Natural killer cell treated with Interleukin-12 subunit alpha and Interleukin-12 subunit beta and Interleukin-15 and Interleukin-18, amount 100 ng/mL, for 72 hours (primary cell): ENCODE measurements at places on chromosomes 7 and 10. TPM values are rescaled to one million over a fixed set of nuclear protein-coding genes. Genes with fewer than 3 reads are reported as not detected.
A peak's percentile ranks its signal among the peaks of the same experiment; 100 is the strongest.

- DNase-seq, result no peak
Measured at GRCh38 chr10:101056365-101057151, 5.2 kb upstream of the KAZALD1 start.

TLX1 gene
- not detected for total RNA-seq

AP4M1 gene
- 8.9 TPM for total RNA-seq

DNA sequence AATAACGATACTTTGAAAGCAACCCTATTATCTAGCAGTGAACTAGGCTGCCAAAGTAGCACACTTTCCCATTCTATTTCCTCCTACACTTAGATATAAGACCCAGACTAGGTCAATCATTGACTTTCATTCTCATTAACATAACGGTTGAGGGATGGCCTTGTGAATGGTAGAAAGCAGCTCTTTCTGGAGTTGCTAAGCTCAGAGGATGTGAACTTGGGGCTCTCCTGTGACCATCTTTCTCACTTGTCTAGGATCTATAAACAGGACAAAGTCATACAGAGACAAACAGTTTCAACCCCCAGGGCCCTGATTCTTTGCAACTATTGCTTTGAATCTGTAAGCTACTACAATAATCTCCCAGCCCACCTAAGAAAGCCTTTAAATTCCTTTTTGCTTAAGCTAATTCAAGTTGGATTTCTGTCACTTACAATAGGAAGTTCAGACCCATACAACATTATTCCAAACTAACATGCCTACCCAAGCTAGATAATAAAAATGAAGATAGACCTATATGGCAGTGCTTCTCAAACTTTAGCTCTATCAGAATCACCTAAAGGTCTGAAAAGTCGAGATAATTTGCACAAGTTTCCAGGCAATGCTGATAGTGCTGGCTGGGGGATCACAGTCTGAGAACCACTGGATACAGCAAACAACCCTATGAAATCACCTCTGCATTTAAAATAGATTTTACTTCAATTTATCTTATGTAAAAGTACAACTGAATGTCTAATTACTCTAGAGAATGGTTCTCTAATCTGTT is 16.7 kb downstream of the P4HA1 start:
- no peak for DNase-seq

DNA sequence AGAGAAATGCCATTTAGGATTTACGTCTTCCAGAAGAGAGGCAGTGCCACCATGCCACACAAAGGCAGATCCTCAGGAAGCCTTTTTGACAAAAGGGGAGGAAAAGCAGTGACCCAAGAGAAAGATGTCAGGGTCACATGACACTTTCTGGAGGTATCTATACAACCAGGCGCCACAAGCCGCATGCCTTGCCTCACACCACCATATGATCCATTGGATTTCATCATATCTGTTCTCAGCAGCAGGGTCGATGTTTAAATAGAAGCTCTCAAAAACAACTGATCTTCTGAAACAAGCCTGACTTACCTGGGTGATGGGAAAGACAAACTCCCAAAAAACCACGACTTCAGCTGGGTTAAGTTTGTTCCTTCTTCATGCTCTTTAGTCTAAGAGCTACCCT is 52.5 kb upstream of the UNC5B start:
- no peak for DNase-seq

DNA sequence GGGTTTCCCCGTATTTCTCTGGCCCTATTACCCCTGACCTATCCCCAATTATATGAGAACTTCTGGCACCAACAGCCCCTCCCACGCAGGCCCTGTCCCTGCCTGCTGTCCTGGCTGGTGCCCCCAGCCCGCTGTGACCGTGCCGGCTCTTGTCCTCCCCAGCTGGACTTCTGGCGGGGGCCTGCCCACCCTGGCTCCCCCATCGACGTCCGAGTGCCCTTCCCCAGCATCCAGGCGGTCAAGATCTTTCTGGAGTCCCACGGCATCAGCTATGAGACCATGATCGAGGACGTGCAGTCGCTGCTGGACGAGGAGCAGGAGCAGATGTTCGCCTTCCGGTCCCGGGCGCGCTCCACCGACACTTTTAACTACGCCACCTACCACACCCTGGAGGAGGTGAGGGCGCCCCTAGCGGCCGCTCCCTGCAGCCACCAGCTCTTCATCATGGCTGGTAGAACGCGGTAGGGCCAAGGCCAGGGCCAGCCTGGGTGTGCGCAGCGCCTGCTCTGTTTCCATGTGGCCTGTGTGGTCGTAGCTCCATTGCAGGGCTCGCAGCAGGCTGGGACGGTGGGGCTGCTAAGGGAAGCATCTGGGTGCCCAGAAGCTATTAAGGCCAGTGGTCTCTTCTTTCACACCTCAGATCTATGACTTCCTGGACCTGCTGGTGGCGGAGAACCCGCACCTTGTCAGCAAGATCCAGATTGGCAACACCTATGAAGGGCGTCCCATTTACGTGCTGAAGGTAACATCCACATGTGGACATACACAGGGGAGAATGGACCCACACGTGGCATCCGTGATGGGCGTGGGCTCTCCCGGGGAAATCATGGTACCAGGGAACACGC is 1.4 kb downstream of the CPA1 start:
- DNase-seq, result no peak

DNA sequence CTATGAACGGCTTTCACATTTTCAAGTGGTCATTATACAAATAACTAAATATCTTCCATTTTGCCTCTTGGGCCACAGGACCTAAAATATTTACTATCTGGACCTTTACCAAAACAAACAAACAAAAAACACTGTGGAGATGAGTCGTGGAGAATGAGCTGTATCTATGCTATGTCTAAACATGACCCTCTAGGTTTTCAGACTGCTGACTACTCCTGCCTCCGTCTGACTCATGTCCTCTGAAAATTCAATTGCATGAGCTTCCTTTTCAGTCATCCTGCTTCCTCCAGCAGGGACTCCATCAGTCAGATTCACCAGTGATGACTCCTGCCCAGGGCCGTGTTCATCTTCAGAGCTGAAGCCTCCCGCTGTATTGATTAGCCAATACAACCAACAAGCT is 96.8 kb downstream of the COL28A1 start:
- no peak for DNase-seq

GRCh38 chr7:79420464-79420863 is 33.0 kb downstream of the MAGI2 start:
- no peak for DNase-seq

DNA sequence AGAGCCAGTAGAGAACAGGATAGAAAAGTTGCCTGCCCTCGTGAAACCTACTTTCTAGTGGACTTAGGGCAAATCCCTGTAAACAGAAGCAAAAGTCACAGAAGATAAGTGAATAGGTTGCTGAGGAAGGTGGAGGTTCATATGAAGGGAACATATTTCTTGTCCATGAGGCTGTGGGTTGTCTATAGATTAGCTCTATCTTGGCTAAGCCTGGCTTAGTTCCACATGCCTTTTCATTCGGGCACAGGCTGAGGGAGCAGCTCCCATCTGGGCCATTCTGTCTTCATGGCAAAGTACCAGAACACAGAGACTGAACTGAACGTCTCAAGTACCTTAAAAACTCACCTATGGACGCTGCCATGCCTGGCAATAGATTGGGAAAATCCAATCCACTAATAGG is 45.3 kb downstream of the BZW2 start:
- DNase-seq, result no peak

FKBP9 gene
- total RNA-seq, result 0.74 TPM

DNA sequence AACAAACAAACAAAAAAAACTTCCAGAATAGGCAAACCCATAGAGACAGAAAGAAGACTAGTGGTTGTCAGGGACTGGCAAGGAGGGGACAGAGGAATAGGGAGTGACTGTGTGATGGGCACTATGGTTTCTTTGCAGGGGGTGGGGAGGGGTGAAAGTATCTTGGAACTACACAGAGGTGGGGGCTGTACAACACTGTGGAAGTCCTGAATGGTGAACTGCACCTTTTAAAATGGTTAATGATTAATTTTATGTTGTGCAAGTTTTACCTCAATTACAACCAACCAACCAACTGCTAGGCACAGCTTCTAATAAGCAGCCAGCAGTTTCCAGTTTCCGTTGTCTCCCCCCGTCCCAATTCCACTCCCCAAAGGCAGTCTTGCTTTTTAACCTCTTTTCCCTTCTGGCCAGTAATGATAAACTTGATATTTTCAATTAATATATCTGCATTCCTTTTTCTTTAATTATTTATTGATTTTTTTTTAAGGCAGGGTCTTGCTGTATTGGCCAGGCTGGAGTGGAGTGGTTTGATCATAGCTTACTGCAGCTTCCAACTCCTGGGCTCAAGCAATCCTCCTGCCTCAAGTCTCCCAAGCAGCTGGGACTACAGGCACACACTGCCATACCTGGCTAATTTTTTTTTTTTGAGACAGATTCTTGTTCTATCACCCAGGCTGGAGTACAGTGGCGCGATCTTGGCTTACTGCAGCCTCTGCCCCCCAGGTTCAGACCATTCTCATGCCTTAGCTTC is 46.8 kb downstream of the HIP1 start:
- no peak for DNase-seq

DNA sequence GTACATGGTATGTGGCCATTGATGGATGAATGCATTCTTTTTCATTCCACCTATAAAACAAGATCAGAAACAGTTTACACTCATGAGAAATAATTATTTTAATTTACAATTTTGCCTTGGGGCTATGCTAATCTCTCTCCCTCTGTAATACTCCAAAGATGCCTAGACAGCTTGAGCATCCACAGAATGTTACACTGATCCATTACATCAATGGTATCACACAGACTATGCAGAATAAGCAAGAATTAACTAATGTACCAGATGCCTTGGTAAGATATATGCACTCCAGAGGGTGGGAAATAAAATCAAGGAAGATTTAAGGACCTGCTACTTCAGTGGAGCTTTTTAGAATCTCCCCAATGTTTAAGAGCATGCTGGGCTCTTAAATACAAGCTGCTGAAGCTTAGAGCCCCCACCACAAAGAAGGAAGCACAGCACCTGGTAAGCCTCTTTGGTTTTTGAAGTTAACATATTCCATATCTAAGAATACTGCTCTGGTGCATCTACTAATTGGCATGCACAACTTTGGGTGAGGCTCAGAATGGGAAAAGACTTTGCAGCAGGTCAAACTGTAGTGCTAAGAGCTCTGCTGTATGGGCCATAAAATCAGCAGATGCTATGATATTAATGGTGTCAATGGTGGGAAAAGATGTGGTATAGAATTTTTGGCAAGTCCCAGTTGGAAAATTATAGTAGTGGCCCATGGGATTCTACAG is 219.6 kb downstream of the SLC25A13 start:
- no peak for DNase-seq

DNA sequence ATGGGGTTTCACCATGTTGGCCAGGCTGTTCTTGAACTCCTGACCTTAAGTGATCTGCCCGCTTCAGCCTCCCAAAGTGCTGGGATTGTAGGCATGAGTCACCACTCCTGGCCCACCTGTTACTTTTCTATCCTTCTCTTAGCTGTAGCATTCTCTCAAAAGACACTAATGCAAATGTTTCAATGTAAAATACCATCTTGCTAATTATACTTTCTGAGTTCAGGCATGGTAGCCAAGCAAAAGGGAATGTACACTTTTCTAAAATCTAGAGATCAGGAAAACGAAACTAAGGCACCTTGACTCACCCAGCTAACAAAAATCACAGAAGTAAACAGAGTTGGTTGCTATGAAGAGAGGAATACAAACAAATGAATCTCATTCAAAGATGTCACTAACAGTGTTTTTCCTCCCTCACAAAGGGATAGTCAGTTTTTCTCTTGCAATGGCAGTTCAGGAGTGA is 401.0 kb upstream of the NRP1 start:
- DNase-seq, result no peak

- DNase-seq, result peak; percentile 65
Measured at GRCh38 chr10:73956476-73957359, 41.2 kb upstream of the VCL start.

DNA sequence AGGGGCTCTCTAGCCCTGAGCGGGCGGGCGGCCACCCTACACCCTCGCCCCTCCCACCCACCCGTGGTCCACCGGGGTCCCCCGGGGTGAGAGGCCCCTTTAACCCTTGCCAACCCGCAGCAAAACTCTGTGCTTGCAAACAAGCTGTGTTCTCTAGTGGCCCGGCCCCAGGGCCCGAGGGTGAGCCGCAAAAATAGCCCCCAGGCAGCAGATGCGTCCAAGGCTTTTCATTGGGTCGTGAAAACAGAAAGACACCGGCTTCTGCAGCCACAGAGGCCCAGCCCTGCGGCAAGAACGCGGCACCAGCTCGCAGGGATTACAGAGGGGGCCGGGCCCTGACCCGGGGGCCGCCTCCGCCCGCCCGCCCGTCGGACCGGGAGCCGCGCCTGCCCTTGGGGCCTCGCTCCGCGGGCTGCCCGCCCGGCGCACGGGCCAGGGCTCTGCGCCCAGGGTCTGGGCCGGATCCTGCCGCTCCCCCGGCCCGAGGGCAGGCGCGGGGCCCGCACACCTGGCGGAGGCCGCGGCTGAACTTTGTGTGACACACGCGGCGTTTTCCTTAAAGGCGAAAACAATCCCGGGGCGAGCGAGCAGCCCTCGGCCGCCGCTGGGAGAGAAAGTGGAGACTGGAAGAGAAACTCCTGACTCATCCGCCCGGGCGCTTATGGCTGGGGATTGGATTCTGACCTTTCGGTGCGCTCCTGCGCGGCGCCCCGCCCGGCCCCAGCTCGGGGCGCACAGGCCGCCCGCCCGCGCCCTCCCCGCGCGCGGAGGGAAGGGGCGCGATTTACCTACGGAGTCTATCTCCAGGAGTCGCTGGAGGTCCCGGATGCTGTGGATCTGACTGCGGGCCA is 2.8 kb downstream of the PDGFA start:
- no peak for DNase-seq

DNA sequence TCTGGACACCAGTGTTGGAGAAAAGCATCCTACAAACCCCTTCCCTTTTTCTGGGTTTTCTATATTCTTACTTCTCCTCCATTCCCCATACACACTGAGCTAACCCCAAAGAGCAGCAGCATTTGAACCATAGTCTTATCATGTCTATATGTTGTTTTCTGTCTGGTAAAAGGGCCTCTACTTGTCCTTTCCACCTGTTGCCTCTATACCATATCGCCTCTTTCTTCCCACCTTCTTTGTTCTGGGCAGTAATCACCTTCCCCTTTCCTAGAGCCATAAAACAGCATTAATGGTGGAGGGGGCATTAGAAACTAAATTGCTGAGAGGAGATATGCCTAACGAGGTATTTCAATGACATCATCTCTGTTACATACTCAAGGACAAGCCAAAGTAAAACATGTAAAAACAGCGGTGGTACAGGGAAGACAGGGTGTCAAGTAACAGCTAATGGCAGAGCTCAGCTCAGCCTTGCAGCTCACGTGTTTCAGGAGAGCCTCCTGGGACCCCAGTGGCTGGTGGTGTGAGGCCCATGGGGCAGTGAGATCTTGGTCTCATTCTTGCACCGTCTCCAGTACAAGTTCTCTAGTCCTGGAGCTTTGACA is 20.6 kb downstream of the NPY start:
- DNase-seq, result no peak

SLC26A5 gene
- not detected for total RNA-seq

GRCh38 chr10:77433546-77433945 is 204.1 kb downstream of the KCNMA1 start:
- no peak for DNase-seq
